Amniotic stem cell (primary cell): ENCODE measurements at places on chromosomes 7 and 10.

DNA sequence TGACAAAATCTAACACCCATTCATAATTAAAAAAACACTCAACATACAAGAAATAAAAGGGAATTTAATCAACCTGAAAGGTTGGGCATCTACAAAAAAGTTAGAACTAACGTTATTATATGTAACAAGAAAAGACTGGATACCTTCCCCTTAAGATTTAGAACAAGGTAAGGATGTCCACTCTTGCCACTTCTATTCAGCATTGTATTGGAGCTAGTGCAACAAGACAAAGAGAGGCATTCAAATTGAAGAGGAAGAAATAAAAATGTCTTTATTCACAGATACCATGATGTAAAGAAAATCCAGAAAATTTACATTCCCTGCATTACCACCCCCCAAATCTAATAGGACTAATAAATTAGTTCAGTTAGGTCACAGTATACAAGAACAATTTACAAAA, 18.3 kb downstream of the FAM149B1 start:
- DNase-seq, result no peak

- no peak for DNase-seq
These were observed 33.5 kb downstream of the WDR86 start for GRCh38 chr7:151376218-151376902.

DNA sequence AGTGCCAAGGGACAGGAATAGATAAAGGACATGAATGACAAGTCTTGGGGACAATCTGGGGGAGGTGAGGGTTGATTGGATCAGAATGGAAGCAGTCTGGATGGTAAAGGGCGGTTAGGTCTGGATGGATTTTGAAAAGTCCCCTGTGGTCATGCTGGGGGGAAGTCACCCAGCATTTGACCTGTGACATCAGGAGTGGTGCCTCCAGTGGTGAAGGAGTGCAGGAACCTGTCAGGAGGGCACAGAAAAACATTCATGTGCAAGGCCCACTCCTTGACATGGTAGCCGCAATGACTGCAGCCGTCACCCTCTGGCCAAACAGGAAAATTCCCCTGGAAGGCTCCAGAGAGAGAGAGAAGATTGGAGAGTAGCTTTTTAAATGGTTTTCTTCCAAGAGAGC, 304.8 kb downstream of the GFRA1 start:
- no peak for DNase-seq

- DNase-seq, result no peak
These were observed 2.6 kb downstream of the PRPF18 start for GRCh38 chr10:13589316-13589715.

DNA sequence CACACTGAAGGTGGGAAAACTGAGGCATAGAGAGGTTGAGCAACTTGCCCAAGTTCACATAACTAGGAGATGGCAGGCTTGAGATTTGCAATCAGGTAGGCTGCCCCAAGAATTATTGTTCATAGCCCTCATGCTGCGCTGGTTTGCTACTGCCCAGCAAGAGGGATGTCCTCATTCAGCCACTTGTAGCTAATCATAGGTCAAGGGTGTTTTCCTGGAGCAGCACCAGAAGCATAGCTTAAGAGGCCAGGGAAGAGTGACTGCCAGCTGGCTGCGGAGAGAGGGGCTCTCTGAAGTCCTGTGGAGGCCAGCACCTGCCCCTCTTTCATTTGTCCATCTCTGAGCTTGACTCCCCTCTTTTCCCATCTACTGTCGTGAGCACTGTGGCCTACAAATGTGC, 15.0 kb downstream of the CDHR3 start:
- DNase-seq, result no peak

DNA sequence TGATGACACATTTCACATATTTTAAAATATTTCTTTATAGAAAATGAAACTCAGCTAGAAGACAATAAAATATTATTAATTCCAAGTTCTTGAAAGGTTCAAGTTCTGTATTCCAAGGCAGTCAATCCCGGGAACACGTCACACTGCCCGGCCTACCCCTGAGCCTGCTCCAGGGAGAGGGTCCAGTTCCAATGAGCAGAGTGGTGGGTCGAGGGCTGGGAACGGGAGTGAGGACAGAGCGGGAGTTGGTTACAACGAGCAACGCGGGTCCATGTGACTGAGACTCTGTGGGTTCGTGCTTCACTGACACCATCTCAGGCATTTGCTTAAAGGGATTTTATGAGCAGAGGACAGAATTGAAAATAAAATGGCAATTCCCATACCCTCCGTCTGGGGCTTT, 209.4 kb downstream of the TCERG1L start:
- no peak for DNase-seq

DNA sequence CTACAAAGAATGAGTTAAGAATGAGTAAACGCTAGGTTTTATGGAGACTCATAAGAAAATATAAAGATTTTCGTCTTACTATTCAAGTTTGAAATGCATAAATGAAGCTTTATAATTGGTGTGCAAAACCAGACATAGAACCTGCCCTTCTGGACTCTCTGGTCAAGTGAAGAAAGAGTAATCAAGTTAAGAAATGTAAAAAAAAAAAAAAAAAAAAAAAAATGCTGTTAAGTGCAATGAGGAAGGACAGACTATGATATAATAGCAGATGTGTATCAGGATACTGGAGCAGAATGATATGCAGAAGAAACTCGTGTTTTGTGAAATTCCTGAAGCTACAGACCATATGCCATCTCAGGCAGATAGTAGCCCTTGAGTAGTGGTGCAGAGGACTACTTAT, 5.6 kb downstream of the PCGF5 start:
- DNase-seq, result no peak
